ENCODE measurements at places on chromosomes 12 and 14. TPM values are rescaled to one million over a fixed set of nuclear protein-coding genes. Genes with fewer than 3 reads are reported as not detected.

- no peak for DNase-seq
Observed at GRCh38 chr12:124938108-124938507, 23.7 kb upstream of the UBC start.

DNA sequence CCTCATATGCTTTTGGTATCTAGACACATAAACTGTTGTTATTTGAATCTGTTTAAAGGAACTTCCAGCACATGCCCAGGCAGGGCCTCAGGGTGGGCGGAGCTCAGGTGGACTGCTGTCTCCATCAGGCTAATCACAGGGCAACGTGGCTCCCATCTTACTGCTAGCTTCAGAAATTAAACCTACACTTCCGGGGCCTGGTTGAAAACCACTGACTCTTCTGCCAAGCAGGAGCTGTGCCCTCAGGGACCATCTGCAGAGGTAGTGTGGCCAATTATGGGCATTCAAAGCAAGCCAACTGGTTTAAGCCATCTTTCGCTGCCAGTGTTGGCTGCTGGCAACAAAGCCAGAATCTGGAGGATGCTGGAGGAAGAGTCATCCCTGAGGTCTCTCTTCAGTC, 97.5 kb downstream of the TMX1 start:
- no peak for DNase-seq

GRCh38 chr14:88604212-88604611, 41.4 kb downstream of the ZC3H14 start:
- no peak for DNase-seq

GRCh38 chr12:1595026-1595561, 713 bp upstream of the FBXL14 start:
- no peak for DNase-seq

Gene MYF5
- total RNA-seq, result not detected

- DNase-seq, result no peak
Observed at GRCh38 chr12:94560431-94561221, 89.7 kb downstream of the TMCC3 start.

- no peak for DNase-seq
Observed at GRCh38 chr14:31228533-31228932, 20.9 kb upstream of the HECTD1 start.

GRCh38 chr14:61466249-61466904, 145.0 kb downstream of the PRKCH start:
- DNase-seq, result peak; percentile 97

Gene SLC8B1
- total RNA-seq, result 42.2 TPM

Gene PIWIL1
- not detected for total RNA-seq

DNA sequence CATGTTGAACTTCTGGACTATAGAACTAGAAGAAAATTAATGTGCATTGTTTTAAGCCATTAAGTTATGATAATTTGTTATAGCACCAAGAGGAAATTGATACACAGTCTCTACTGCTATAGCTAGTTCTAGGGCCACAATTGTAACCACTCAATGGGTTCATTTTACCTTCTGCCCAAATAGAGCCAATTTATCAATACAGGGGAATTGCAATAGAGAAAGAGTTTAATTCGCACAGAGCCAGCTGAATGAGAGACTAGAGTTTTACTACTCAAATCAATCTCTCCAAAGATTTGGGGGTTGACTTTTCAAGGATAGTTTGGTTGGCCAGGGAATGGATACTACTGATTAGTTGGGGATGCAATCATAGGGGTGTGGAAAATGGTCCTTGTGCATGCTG, 31.9 kb upstream of the BICDL1 start:
- no peak for DNase-seq

Gene GNPNAT1
- total RNA-seq, result 11.5 TPM

Gene CLEC4A
- 2.2 TPM for total RNA-seq

DNA sequence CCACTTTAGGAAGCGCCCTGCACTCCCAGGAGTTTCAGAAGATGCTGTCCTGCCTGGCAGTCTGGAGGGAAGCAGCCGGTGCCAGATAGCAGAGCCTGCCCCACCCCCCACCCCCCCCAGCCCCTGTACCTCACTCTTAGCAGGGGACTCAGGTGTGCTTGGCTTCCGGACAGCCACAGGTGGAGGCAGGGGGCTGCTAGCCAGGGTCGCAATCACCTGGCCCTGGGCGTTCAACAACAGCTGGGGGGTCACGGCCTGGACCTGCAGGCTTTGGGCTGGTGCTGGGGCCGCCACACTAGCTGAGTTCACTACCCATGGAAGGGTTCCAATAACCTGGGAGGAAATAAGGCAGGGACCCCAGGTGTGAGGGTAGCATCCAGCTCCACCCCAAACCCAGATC, 22.0 kb downstream of the POU6F1 start:
- no peak for DNase-seq

DNA sequence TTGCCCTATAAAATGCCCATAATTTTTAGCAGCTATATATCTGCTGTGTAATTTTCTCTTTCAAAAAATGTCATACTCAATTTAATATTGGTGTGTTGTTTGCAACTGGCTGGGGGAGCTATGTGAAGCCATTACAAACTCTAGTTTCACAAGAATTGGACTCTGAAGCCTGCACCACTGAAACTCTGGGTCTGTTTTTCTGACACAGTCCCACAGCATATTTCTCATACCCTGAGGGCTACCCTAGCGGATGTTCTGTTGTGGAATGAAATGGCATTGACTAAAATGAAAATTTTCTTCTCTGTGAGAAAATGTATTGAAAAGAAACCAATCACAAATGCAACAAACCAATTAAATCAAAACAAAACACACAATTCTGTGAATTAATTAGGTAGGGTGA, 284.6 kb upstream of the NPAS3 start:
- DNase-seq, result no peak

- no peak for DNase-seq
Observed at GRCh38 chr12:113537751-113538087, 66.0 kb upstream of the LHX5 start.

Gene IL23A
- total RNA-seq, result not detected

DNA sequence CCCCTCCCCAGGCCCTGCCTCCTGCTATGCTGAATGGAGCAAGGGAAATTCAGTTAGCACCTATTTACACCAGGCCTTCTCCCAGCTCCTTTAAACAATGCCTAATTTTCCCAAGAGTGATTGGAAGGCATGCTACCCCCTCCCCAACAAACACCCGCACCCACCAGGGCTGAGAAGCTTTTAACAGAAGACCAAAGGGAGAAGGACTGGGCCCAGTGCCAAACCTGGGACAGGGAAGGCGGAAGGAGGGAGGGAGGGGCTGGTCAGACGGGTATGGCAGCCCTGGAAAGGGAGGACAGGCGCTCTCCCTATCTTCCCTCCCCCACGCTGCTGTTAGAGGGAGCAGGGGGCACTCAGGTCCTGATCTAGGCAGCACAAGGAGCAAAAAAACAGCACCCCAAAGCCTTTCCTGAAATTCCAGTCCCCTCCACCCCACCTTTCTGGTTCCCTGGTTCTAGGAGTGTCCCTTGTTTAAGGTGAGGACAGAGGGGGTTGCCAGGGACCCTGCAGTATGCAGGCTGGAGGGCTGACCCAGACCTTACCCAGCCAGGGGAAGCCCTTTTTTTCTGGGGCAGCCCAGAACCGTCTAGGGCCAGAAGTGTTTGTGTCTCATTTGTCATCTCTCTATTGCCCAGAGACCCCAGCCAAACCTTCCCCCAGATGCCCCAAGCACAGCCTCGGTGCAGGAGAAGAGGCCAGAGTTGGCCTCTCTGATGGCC, 2.4 kb upstream of the KRT8 start:
- no peak for DNase-seq

Gene GPR132
- 9.1 TPM for total RNA-seq

Gene LRRC43
- total RNA-seq, result not detected

DNA sequence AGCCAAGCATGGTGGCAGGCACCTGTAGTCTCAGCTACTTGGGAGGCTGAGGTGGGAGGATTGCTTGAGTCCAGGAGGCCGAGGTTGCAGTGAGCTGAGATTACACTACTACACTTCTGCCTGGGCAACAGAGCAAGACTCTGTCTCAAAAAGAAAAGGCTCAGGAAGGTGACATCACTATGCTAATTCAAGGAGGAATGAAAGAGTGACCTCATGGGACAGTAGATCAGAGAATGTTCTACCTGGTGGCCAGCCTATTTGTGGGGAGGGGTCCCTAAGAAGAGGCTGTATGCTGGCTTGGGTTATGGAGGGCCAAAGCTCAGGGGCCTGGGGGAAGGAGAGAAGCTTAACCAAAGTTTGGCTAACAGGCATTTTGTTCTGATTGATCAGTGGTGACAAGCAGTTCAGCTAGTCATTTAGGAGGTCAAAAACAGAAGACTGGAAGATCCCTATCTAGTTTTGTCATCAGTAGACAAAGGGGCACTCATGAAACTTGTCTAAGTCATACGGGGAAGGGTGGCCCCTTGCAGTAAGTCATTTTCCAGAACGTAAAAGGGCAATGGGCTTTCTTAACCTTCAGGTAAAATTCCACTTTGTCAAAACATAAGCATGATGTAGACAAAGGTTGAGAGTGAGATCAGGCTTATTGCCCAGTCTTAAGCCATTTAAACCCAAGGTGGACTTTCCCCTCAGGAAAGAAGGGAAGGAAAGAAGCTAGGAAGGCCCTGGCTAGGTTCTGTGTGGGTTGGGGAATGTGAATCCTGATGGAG, 60.8 kb upstream of the EEA1 start:
- DNase-seq, result no peak

GRCh38 chr12:39105111-39105510, 199.7 kb upstream of the CPNE8 start:
- DNase-seq, result no peak

Gene FGF6
- not detected for total RNA-seq

Gene ENDOU
- 21.4 TPM for total RNA-seq

Gene AVPR1A
- 9.8 TPM for total RNA-seq

Gene INF2
- total RNA-seq, result 49.1 TPM

DNA sequence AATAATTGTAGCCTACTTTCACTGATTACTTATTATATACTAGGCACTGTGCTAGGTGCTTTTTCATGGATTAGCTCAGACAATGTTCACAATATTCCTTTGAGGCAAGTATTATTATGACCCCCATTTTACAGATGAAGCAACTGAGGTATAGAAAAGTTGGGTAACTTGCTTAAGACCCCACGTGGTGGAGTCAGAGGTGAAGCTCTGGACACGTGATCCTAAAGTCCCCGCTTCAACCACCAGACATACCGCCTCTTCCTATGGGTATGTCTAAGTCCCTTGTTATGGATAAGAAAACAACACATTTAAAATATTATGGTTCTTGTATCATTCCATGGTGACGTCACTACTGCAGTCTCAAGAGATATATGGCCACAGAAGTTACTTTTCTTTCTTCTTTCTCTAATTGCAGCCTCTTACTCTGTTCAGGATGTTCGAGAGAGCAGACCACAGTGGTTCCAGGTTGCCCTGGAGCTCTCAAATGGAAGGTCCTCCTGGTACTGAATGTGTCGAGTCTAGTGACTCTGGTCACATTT, 157.7 kb downstream of the HELB start:
- DNase-seq, result no peak

DNA sequence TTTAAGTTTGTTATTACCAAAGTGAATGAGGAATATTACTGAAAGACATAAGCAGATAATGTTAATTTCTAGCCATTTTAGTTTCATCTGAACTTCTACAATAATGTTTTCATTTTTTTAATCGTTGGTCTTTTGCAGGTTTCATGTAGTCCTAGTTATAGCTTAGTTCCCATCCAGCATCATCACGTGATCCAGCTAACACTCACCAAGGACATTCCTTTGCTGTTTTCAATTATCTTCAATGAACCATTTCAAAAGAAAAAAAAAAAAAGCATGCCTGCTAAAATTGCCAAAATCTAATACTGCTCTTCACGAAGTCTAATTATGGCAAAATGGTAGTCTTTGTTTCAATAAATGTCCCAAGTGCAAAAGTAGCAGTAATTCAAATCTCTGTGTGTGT, 187.7 kb upstream of the ATXN7L3B start:
- no peak for DNase-seq

- no peak for DNase-seq
Observed at GRCh38 chr14:89060191-89060590, 235.7 kb downstream of the TTC8 start.

Gene ARPC3
- 180 TPM for total RNA-seq

Gene KRT74
- total RNA-seq, result not detected

DNA sequence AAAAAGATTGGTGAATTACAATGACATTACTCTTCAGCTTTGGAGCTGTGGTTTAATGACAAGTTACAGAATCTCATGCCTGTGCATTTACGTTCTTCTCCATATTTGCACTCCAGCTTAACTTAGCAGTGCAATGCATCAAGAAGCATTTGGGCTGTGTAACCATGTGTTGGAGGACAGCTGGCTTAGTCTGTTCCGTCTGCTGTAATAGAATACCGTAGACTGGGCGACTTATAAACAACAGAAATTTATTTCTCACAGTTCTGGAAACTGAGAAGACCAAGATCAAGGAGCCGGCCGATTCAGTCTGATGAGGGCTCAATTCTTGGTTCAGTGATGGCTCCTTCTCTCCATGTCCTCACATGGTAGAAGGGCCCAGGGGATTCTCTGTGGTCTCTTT, 943.5 kb downstream of the BCL11B start:
- DNase-seq, result no peak

Gene NOS1
- total RNA-seq, result 9.6 TPM

GRCh38 chr12:123227581-123228258, 5.2 kb downstream of the MPHOSPH9 start:
- no peak for DNase-seq

- DNase-seq, result no peak
Observed at GRCh38 chr12:12958886-12959285, 6.9 kb upstream of the GPRC5D start.

- no peak for DNase-seq
Observed at GRCh38 chr12:83128540-83128939, 441.8 kb downstream of the TMTC2 start.

DNA sequence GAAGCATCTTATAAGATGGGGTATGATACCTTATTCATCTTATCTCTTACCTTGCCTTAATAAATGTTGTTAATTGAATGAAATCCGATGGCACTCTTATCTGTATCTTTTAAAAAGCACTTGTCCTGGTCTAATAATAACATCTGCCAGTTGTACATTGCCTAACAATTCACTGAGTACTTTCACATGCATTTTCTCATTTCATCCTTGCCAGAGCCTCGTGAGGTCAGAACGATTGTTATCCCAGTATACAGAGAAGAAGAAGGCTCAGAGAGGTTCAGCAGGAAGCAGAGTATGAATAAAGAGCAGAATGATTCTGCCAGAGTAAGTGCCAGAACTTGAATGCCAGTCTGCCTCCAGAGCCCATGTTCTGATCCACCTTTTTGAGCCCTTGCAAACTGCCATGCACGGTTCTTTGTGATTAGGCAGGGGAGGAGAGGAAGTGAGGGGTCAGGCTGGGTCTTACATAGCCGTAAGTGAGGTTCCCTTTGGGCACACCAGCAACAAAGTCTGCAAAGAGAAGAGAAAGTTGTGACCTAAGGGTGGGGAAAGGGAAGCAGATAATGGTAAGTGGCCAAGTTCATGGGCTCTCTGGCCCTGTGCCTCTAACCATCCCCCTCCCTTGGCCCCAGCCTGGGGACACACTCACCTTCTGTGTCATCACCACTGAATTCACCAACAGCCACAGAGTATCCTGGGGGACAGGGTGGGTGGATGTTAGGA, 11.7 kb downstream of the ITGA5 start:
- no peak for DNase-seq

Gene BICDL1
- 71.2 TPM for total RNA-seq

DNA sequence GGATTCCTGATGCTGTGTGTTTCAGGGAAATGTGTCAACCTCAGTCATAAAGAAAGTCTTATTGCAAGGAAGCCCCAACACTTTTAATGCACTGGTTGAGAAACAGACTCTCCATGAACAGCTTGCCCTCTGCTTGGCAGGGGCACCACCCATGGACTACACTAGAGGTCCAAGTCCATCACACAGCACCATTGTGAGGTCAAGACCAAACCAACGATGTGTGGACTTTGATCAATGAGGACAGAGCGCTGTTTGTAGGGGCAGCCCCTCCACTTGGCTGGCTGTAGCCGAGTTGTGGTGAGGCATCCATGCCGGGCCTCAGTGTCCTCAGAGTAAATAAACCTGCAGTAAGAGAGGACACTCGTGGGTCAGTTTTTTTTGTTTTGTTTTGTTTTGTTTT, 29.8 kb downstream of the ZFYVE21 start:
- DNase-seq, result no peak

Measured in vagina (tissue), 2 donors.